Dermis blood vessel endothelial cell (primary cell): ENCODE measurements at places on chromosomes 16 and 17. TPM values are rescaled to one million over a fixed set of nuclear protein-coding genes. Genes with fewer than 3 reads are reported as not detected.

SYCE1L gene
- 3.0 and 3.4 TPM in 2 replicates for total RNA-seq

FOXN1 gene
- not detected in 2 replicates for total RNA-seq

GPR139 gene
- not detected in 2 replicates for total RNA-seq

MT1A gene
- total RNA-seq, result 2.3 TPM in 1 of 2 replicates, not detected in the other

BAIAP3 gene
- total RNA-seq, result 1.3 and 1.4 TPM in 2 replicates

GCGR gene
- 0.17 TPM in 1 of 2 replicates, not detected in the other for total RNA-seq

SLC38A8 gene
- total RNA-seq, result not detected in 2 replicates

CENPT gene
- total RNA-seq, result 21.7 and 30.0 TPM in 2 replicates

CHST4 gene
- not detected in 2 replicates for total RNA-seq

CCL5 gene
- 0.17 TPM in 1 of 2 replicates, not detected in the other for total RNA-seq

GAS7 gene
- 4.8 and 6.7 TPM in 2 replicates for total RNA-seq

DBNDD1 gene
- 10.4 and 29.8 TPM in 2 replicates for total RNA-seq

CASKIN2 gene
- 12.1 and 30.4 TPM in 2 replicates for total RNA-seq

KCNH6 gene
- total RNA-seq, result 0.05 TPM in 1 of 2 replicates, not detected in the other

GPR179 gene
- not detected in 2 replicates for total RNA-seq

KIF2B gene
- total RNA-seq, result not detected in 2 replicates

ALDOC gene
- total RNA-seq, result 23.5 and 29.9 TPM in 2 replicates

GRB7 gene
- total RNA-seq, result 0.28 and 0.34 TPM in 2 replicates

BFAR gene
- 114 and 117 TPM in 2 replicates for total RNA-seq

PPY gene
- not detected in 2 replicates for total RNA-seq

SERPINF2 gene
- total RNA-seq, result 0.05 and 0.17 TPM in 2 replicates

DHRS7C gene
- total RNA-seq, result not detected in 2 replicates

TMEM114 gene
- not detected in 2 replicates for total RNA-seq

MYL11 gene
- not detected in 2 replicates for total RNA-seq

HOXB5 gene
- 0.17 and 0.23 TPM in 2 replicates for total RNA-seq

DYNLRB2 gene
- total RNA-seq, result not detected in 2 replicates

KRTAP1-5 gene
- not detected in 2 replicates for total RNA-seq

TNP2 gene
- total RNA-seq, result not detected in 2 replicates
